ENCODE measurements at places on chromosomes 16 and 17. TPM values are rescaled to one million over a fixed set of nuclear protein-coding genes. Genes with fewer than 3 reads are reported as not detected.

The ZC3H7A gene
- 33.2 TPM for total RNA-seq

The CNGB1 gene
- 0.49 TPM for total RNA-seq

The CNTNAP1 gene
- total RNA-seq = 5.3 TPM

The SPNS2 gene
- 15.2 TPM for total RNA-seq

The TMEM235 gene
- total RNA-seq = not detected

Measured in A549 treated with Mapracorat at 1 μM for 4 hours (cell line).